ENCODE measurements at places on chromosomes 7 and 10.

DNA sequence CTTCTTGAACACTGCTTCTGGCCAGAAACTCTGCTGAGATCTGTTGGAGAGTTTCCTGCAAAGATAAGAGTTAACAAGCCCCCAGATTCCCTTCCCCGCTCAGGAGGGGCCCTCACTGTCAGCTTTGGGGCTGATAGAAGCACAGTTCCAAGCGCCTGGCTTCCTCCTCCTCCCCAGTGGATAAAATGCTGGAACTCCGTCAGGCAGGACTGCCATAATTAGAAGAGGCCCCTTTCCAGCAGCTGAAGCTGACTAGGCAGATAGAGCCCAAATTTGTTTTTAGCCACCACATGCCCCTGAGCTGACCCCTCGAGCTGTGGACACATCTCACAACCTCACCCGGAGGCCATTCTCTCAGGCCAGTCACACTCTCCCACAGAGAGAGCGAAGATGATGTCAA, 89.4 kb downstream of the TBXAS1 start:
- DNase-seq = no peak

- DNase-seq = no peak
Measured at GRCh38 chr7:67947646-67948045, 951.0 kb downstream of the TYW1 start.

- no peak for DNase-seq
Measured at GRCh38 chr10:14093730-14094484, 236.8 kb downstream of the FRMD4A start.

DNA sequence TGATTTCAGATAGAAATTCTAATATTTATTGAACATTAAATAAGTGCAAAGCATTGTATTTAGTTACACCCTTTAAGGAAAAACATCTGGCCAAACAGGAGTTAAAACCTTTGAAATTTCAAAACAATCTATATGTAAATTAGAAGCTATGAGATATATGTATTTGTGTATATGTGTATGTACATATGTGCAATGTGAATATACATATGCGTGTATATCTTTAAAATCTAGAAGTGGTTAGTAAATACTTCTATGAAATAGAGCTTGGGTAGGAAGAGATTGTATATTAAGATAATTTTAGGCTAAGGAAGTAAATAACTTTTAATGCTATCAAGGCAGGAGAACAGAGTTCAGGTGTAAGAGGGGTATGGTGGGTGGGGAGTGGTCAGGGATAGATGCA, 9.3 kb downstream of the WEE2 start:
- DNase-seq = no peak

DNA sequence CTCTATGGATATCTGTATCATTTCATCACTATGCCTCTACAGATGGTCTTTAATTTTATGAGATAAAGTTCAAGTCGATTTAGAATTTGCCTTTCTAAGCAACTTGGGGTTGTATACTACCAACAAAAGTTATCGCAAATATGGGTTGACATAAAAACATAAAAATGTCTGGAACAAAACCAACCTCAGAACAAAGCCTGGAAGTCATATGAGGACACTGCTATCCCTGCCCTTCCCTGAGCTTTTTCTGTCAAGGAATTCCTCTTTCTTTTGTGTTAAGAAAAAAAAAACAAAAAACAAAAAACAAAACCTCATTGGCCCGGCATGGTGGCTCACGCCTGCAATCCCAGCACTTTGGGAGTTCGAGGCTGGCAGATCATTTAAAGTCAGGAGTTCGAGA, 319.3 kb downstream of the CAMK1D start:
- DNase-seq = no peak

GRCh38 chr7:134632937-134633540, 13.6 kb upstream of the BPGM start:
- no peak for DNase-seq

DNA sequence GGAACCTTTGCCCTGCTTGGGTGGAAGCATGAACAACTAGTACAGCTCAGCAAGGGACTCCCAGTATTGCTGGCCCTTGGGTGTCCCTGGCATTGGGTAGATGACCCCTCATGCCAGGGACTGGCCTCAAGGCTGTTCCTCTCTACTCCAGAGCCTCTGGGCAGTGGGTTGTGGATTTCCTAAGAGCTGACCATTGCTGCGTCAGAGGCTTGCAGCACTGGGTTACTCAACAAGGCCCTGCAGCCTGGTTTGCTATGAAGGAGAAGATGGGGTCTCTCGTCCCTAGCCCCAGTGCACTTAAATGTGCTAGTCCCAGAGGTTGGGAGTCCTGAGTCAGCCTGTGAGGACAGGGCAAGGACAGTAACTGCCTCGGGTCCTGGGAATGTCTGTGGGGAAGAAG, 2.5 kb downstream of the VSIR start:
- peak; percentile 6 for DNase-seq

- DNase-seq = no peak
Measured at GRCh38 chr7:72430531-72430930, 18.4 kb upstream of the CALN1 start.

DNA sequence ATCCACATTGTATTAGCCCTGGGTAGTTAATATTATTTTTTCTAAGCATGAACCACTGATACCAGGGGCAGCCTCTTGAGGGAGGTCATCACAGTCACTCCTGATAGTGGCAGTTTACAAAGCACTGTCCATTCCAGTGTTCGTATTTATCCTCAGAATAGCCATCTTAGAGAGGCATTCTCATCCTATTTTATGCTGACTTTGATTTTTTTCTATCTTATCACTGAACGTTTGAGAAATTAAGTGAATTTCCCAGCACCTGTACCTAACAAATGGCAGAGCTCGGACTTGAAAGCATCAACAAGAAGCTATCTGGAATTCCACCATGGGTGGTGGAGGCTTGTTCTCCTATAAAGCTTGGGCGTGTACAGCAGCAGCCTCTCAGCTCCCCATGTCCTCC, 26.1 kb upstream of the MGAM2 start:
- DNase-seq = no peak

- no peak for DNase-seq
Measured at GRCh38 chr10:115050375-115051010, 42.7 kb upstream of the ATRNL1 start.

GRCh38 chr7:22782616-22783232, 39.9 kb downstream of the TOMM7 start:
- peak; percentile 85 for DNase-seq

GRCh38 chr7:24169077-24169624, 114.8 kb upstream of the NPY start:
- no peak for DNase-seq

- DNase-seq = no peak
Measured at GRCh38 chr10:92965314-92965713, 95.3 kb upstream of the CYP26C1 start.

GRCh38 chr10:28633750-28634149, 43.6 kb upstream of the BAMBI start:
- DNase-seq = no peak

DNA sequence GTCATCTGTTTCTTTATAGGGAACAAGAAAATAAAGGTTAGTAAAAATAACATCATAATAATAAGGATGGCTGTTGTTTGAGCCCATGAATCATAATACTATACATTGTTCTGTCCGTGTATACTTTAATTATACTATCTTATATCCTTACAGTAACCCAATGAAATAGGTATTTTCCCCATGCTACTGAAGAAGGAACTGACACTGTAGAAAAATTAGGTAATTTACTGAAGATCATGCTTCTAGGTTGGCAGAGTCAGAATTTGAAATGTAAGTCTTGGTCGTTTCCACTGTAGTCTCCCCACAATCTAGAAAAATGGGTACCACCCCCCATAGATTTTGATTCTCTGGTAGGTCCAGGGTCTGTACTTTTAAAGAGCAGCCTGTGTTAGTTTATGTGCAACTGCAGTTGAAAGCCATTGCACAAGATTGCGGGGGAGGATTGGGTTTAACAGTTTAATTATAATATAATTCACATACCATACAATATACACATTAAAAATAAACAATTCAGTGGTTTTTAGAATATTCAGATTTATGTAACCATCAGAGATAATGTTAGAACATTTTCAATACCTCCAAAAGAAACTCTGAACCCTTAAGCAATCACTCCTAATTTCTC, 47.7 kb downstream of the SHOC2 start:
- DNase-seq = no peak

- no peak for DNase-seq
Measured at GRCh38 chr10:84296091-84296981, 32.1 kb upstream of the CCSER2 start.

- peak; percentile 80 for DNase-seq
Measured at GRCh38 chr10:6070660-6071059, 8.5 kb upstream of the IL2RA start.

DNA sequence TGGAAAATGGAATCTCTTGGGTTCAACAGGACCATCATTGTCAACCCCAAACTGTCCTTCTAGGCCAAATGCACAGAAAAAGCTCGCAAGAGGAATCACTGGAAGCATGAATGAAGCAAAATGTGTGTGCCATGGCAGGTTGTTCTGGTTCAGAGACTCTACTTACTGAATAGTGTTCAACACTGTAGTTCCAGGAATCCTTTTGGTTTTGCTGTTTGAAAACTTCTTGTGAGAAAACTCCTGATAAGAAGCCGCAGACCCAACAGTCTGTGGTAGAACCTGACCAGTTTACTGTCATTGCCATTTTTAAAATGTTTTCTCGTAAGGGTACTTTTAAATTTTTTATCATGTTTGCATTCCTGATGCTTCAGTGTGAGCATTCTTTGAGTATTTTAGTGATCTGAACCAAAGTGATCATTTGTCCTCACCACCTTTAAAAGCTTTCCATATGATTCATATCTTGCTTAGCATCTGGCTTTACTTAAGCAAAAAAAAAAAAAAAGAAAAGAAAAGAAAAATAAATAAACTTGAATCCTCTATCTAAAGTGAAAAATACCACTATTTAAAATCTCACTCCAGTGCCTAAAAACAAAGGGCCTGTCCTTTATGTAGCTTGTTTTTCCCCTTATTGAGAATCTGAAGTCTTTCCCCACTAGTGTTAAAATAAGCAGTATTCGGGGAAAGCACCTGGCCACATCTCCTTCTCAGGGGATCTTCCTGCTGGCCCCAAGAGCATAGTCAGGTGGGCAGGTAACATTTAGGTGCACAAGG, 92.4 kb downstream of the WNT2 start:
- no peak for DNase-seq

DNA sequence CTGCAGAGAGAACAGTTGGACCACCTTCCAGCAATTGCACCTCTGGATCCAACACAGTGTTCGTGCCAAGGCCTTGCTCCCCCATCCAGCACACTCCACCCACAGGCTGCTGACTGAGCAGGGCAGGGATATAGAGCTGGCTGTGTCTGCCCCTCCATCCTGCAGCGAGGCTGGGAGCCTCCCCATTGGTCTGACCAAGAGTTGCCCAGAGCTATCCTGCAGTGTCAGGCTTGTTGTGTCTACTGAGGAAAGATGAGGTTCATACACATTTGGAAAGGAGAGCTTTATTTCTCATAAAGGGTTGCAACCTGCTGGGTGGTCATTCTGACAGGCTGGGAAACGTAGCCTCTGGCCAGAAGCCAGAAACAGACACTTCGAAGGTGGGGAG, 27.1 kb downstream of the PRF1 start:
- DNase-seq = no peak

GRCh38 chr7:53740971-53741370, 705.5 kb downstream of the POM121L12 start:
- no peak for DNase-seq

- no peak for DNase-seq
Measured at GRCh38 chr7:44110719-44111635, 6.8 kb downstream of the AEBP1 start.

- no peak for DNase-seq
Measured at GRCh38 chr10:71303569-71303907, 15.5 kb upstream of the SLC29A3 start.

- DNase-seq = no peak
Measured at GRCh38 chr10:131743190-131744151, 157.3 kb upstream of the PPP2R2D start.

DNA sequence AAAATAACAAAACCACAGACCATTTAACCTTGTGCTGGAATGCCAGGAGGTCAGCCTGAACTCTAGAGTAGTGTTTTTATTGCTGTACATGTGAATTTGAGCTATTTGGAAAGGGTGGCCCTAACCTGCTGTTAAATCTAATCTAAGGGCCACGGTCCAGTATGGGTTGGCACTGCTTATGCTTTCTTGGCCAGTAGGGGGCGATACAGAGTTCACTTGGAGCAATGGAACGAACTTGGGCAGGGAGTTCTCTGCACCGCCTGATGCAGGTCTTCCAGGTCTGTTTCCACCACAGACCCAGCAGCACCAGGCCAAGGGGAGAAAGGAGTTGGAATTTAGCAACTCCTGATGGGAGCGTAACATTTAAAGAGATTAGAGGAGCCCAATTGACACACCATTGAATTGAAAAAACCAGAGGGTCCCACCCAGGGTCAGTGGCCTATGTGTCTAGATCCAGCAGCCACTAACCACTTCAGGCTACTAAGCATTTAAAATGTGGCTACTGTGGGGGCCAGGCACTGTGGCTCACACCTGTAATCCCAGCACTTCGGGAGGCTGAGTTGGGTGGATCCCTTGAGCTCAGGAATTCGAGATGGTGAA, 75.7 kb upstream of the EFCAB10 start:
- peak; percentile 82 for DNase-seq

- DNase-seq = peak; percentile 69
Measured at GRCh38 chr7:87416682-87417587, 58.5 kb downstream of the ABCB4 start.

GRCh38 chr10:95782318-95782717, 26.4 kb downstream of the ENTPD1 start:
- no peak for DNase-seq

DNA sequence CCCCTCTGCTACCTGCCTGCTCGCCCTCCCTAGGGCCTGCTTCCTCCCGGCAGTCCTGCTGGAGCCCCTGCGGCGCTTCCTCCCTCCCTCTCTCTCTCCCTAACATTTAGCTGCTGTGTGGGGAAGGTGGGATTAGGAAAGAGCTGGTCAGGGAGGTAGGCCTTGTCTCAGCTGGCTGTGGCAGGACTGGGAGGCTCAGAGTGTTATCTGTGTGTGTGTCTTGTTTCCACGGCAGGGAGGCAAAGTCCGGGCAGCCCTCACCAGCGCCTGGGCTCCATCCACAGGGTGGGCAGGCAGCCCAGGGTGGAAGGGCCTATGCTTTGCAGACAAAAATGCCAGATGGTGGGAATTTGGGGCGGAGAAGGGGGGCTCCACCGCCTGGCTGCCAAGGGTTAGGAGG, 105.7 kb downstream of the RPS24 start:
- DNase-seq = no peak

- DNase-seq = no peak
Measured at GRCh38 chr10:26857991-26858706, 2.6 kb downstream of the ABI1 start.

DNA sequence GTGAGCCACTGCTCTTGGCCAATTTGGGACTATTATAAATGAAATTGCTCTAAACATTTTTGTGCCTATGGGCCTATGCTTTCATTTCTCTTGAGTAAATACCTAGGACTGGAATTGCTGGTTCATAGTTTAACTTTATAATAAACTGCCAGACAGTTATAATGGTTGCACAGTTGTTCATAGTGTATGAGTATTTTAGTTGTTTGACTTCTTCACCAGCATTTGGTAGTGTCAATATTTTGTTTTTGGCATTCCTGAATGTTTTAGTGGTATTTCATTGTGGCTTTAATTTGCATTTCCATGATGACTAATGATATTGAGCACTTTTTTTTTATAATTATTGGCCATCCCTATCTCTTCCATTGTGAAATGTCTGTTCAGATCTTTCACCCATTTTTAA, 29.5 kb downstream of the PLEKHA8 start:
- DNase-seq = no peak

All from stimulated activated CD4-positive, alpha-beta T cell treated with anti-CD3 and anti-CD28 coated beads, Interleukin-2, amount 100 ng/mL, for 24 hours (primary cell).